Cerebellum (tissue), 4 donors: ENCODE measurements at places on chromosomes 12 and 14.

DNA sequence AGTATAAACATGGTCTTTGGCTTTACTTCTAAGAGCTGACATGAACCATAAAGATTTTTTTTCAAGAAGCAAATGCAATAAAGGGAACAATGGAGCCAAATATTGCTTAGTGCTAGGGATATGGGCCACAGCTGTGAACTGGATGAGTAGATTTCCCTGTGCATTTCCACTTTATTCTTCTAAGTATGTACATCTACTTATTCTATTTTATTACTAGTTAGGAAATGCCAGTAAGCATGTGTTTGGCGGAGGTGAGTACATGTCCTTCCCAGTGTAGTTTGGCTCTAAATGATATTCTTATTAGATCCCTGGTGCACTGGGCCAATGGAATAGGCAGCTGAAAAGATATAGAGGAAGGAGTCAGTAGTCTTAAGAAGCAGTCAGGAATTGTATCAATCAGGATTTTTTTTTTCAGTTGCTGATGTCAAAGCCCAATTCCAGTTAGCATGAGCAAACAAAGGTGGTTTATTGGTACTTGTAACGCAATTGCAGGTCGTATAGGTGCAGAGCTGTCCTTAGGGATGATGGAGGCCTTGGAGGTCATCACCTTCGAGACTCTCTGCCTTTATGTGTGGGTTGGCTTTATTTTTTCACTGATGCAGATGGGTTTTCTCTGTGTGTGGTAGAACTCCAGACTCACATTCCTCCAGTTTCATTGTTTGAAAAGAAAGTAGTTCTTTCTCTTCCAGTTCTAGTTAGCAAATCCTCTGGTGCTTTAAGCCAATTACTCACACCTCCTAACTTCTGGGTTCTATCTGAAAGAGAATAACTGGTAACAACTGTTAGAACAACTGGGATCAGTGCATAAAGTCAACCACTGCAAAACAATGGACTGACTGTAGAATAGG, 139.0 kb upstream of the LRIG3 start:
- DNase-seq = no peak

GRCh38 chr12:68259318-68259940, 6.0 kb upstream of the IL22 start:
- DNase-seq = no peak

DNA sequence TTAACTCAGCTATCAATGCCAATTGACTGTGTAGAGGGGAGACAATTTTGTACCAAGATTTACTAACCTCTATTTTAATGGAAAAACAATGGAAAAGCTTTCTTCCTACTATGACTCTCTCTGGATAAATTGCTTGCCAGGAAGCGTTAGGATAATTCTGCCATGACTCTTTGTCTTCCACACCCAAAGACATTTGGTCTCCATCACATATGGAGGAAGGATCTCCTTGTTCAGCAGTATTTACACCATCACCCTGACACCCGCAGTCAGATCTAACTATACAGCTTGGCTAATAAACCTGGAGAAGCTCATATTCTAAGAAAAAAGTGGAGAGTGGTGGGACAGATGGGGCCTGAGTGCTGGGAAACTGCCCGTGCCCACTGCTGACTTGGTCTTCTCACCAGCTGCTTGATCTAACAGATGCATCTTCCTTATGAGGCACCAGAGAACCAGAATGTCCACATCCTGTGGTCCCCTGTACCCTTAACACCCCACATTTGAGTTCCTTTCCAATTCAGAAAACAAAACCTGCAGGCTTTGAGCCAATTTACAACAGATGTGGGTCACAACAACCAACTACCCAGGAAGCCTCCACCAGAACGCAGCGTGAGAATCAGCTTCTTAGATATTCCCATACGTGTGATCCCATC, 154.0 kb downstream of the DAD1 start:
- no peak for DNase-seq

GRCh38 chr12:131836193-131836592, 8.0 kb downstream of the MMP17 start:
- DNase-seq = no peak

DNA sequence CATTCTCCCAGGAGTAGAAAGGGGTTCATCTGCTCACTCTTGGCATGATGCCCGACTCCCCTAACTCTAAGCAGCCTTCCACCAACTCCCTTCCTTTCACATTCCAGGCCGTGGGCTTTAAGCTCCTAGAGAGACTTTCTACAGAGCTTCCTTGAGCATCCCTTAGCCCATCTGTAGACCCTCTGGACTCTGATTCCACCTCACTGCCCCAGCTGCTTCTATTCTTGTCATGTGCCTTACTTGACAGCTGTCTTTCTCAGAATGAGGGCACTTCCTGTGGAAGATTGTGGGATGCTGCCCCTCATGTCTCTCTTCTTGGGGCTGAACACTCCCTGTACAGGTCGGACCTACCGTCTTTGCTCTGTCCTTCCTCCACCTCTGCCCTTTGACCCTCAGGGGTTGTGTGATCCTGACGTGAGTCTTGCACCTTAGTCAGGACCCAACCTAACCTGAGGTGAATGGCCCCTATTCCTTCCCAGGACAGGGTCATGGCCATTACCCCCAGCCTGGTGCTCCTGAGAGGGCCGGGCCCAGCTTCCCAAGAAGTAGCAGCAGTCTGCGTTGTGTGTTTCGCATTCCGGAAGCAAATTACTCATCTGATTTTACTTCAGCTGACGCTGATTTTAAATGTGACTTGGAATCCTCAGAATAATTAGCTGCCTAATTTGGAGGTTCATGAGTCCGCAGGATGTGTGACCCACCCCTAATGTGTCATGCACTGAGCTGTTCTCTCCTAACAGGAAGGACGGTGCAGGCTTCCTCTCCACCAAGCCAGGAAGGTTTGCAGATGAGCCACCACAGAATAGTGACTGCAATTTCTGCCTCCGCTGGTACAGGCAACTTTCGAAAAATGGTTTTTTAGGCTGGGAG, 2.7 kb upstream of the GALNT6 start:
- no peak for DNase-seq

GRCh38 chr12:56042843-56043242, 1.1 kb downstream of the RPS26 start:
- no peak for DNase-seq

DNA sequence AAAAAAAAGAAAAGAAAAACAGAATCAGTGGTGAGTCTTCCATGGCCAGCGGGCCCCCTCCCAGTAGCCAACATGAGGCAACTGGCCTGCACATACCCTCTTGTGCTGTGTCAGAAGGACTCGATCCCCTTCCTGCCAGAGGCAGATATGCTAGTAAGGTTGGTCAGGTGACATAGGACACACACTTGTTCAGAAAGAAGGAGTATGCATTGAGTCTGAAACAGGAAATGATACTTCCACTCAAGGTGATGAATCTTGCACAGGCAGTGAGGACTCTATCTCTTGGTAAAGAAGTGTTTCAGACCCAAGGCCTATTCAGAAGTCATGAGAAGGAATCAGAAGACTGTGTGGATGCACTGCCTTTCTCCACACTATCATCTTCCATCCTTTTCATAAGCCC, 269.7 kb upstream of the FAR2 start:
- DNase-seq = no peak

GRCh38 chr12:85834378-85834777, 1.8 kb downstream of the RASSF9 start:
- no peak for DNase-seq

DNA sequence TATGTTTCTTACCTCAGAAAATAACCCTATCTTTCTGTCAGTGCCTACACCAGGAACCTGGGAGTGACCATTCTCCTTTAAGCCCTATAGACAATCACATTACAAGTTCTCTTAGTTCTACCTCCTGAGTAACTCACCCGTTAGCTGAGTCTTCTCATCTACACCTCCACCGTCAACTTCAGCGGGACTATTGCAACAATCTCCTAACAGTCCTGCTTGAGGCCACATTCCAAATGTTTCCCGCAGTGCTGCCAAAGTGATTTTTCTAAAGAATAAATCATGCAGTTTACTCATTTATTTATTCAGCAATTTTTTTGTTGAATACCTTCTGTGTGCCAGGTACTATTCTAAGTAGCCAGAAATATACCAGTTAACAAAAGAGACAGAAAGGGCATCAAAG, 285.0 kb upstream of the GRIP1 start:
- DNase-seq = no peak

DNA sequence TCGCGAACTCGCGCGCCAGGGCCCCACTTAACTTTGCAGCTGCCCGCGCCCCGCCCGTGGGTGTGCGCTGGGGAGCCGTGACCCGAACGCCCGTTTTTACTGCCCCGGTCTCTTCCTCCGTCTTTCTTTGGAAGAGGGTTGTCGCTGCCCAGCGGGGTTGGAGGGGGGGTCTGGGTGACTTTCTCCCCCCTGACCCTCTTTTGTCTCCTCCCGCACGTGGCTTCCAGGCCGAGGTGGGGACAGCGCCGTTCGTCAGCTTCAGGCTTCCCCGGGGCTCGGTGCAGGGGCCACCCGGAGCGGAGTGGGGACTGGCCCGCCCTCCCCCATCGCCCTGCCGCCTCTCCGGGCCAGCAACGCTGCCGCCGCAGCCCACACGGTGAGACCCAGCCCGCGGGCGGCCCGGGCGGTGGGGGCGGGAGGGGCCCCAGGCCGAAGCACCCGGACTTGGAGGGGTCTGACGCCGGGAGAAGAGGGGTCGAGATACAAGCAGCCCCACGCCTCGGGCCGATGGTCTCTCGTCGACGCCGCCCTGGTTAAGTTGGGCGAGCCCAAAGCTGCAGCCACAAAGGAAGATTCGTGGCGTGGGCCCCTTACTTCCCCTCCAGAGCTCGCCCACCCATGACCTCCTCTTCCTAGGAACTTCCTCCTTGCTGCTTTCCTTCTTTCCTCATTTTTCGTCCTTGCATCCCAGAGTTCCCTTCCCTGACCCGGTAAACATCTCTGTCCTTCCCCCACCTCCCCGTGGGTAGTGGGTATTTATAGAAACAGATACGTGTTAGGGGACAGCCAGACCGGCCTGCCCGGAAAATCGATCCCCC, 1.2 kb downstream of the DYRK2 start:
- peak; percentile 23 for DNase-seq

- peak; percentile 37 for DNase-seq
Measured at GRCh38 chr12:79547735-79548609, 142.8 kb downstream of the PAWR start.

- DNase-seq = no peak
Measured at GRCh38 chr12:52050116-52050757, 1.0 kb upstream of the NR4A1 start.

- DNase-seq = peak; percentile 22
Measured at GRCh38 chr12:78229591-78230101, 399.0 kb downstream of the NAV3 start.

DNA sequence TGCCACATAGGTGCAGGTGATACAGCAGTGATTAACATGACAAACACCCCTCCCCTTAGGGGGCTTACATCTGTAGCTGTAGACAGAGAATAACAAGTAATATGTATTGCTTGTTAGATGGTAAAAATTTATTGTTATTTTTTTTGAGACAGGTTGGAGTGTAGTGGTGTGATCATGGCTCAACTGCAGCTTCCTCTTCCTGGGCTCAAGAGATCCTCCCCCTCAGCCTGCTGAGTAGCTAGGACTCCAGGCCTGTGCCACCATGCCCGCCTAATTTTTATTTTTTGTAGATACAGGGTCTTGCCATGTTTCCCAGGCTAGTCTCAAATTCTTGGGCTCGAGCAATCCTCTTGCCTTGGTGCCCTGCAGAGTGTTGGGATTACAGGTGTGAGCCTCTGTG, 19.8 kb downstream of the DIP2B start:
- DNase-seq = no peak

GRCh38 chr14:95489214-95490137, 27.0 kb downstream of the SYNE3 start:
- no peak for DNase-seq

- DNase-seq = no peak
Measured at GRCh38 chr12:34286483-34286882, 264.2 kb downstream of the ALG10 start.

GRCh38 chr14:90698379-90698869, 117.8 kb downstream of the TTC7B start:
- peak; percentile 88 for DNase-seq

- DNase-seq = no peak
Measured at GRCh38 chr12:65630555-65630954, 193.7 kb upstream of the HMGA2 start.

GRCh38 chr12:30823764-30824163, 69.0 kb upstream of the CAPRIN2 start:
- DNase-seq = no peak

DNA sequence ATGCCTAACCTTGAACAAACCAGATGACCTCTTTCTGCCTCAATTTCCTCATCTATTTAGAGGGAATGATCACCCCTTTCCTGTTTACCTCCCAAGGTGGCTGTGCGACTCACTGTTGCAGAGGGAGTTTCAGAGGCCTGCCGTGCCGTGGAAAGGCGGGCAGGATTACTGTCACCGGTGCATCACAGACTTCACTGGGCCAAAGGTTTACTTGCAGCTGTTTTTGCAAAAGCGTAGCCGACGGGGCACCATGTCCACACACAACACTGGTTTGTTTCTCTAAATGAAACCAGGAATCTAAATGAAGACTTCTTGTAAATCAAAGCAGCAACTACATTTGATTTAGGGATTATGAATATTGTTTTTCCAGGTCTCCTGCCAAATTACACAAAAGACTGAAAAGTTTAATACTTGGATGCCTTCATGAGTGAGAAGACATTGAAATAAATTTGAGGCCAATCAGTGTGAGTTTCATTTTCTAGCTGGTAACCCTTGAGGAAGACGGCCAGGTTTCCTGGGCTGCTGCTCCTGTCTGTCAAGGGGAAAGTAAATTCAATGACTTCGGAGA, 696.1 kb upstream of the TMEM132C start:
- no peak for DNase-seq

GRCh38 chr12:79559591-79559990, 131.2 kb downstream of the PAWR start:
- no peak for DNase-seq

DNA sequence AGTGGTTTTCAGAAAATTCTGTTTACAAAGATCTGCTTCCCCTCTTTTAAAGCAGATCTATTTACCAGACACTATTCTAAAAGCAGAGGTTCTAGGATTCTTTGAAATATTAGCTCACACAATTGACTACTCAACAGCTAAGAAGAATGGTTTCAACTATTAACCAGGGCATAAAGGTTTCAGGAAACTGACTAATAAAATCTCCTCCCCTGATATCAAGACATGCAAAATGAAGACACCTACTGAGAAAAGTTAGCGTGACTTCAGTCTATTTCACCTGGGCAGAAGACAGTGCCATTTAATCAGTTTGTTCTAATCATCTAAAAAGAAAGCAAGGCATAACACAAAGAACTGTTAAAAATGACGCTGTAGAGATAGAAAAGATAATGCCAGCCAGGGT, 22.2 kb downstream of the DAD1 start:
- DNase-seq = no peak

DNA sequence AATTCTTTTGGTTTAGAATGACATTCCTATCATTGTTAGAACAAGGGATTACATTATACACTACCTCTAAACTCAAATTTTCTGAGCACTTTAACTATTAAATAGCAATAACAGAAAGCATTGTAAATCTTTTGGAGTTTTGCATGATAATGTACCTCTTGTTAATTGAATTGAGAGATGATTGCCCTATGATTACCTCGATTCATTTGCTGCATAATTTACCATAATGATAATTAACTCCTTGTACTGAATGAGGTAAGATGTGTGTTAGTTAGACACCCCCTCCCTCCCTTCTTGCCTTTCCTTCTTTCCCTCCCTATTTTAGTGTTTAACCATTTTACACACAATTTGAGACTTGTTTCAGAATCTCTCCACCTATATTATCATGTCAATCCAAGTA, 469.2 kb downstream of the DIO2 start:
- DNase-seq = no peak

- no peak for DNase-seq
Measured at GRCh38 chr12:48712209-48712608, 4.3 kb downstream of the CCNT1 start.
